Caudate nucleus (tissue), 63 donors: ENCODE measurements at places on chromosomes 3 and 15.
A peak's percentile ranks its signal among the peaks of the same experiment; 100 is the strongest.

DNA sequence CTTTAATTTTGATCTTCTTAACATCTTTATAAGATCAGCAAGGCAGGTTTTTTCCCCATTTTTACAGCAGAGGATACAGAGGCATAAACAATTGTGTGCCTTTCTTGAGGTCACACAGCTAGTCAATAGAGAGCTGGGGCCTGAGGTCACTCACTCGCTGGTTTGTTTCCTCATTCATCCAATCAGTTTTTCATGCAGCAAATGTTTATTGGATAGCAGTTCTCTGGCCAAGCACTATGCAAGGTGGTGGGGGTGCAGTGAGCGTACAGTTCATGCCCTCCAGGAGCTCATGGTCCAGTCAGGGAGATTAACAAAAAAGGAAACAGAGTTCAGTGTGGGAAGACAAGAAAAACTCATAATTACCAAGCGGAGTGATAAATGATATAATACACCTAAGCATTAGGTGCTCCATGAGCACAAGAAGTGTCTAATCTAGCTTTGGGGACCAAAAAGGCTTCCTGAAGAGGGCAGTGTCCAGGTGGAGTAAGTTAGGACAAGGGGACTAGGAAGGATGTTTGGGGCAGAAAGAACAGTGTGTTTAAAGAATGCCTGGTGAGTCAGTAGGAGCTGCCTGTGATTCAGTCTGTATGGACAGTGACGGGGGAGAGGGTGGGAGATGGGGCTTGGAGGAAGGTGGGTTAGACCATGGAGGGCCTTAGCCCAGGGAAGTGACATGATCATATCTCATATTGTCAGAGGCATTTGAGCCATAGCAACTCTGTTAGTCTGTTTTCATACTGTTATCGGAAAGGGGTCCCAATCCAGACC, 29.3 kb downstream of the MAP2K5 start:
- no peak for DNase-seq

GRCh38 chr3:53493963-53494791, at the start of gene CACNA1D:
CACNA1D (plus strand) TSS chr3:53494611; CDS start chr3:53495167, 556 bp downstream.
- DNase-seq = no peak

DNA sequence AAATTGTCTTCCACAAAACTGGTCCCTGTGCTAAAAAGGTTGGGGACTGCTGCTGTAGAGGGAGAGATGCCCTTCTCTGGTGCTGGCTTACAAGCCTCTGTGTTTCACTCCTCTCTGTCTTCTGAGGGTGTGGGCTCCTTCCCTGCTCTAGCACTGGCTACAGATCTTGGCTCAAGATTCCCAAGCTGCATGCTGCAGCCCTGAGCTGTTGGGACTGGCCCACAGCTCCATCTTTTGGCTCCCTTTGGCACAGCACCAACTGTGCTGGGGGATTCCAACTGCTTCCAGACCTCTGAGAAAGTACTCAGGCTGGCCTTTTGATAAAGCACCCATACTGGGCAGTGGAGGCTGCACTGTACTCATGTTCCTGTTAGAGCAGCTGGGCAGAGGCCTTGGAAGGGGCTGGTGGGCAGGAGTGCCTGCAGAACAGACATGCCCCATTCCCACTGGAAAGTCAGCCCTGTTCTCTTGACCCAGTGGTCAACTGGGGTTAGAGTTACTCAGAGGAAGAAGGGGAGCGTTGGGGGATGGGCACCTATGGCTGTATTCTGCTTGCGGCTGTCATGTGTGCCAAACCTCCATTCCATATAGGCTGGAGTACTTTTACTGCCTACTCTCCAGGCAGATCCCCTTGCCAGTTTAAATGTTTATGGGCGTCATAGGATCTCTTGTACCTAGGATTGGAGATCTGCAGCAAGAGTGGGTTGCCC, 55.7 kb downstream of the GALK2 start:
- DNase-seq = no peak

GRCh38 chr3:159948429-159949144, 40.0 kb upstream of the IL12A start:
- no peak for DNase-seq

- DNase-seq = no peak
These were observed 1.3 kb downstream of the GNAT1 start for GRCh38 chr3:50192689-50193141.

- peak; percentile 87 for DNase-seq
These were observed 70.3 kb upstream of the PPP2R3A start for GRCh38 chr3:135895106-135895733.

GRCh38 chr3:112582244-112582874, 20.5 kb downstream of the SLC35A5 start:
- no peak for DNase-seq

GRCh38 chr3:144593881-144594280, 622.3 kb downstream of the DIPK2A start:
- no peak for DNase-seq

DNA sequence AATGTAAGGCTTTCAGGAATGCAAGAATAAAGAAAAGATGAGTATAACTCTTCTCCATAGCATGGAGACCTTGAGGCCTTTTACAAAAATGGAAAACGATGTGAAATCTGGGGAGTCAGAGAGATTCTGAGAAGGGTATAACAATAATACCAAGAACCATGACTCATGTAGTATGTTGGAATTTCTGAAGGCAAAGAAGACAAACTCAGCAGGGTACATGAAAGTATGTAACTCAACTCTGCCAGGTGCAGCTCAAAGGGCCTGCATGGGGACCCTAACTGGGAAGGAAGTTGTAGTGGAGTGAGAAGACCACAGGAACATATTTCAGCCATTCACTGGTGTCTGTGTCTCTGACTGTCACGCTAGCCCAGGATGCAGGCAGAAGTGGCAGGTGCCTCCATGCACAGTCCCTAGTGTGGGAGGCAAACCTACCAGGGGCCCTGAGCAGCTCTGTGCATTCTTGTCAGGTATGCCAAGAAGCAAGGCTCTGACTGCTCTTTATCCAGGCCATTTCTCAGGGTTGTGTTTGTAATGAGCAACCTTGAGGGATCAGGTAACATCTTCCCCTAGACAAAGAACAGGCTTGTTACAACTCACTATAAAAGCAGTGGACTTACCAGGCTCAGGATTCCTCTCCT, 57.2 kb downstream of the GPR156 start:
- DNase-seq = no peak

- DNase-seq = no peak
These were observed 292.6 kb upstream of the TGFBR2 start for GRCh38 chr3:30313840-30314239.

GRCh38 chr3:181486141-181486885, 225.4 kb upstream of the SOX2 start:
- no peak for DNase-seq

- no peak for DNase-seq
These were observed 106.0 kb upstream of the TRIM42 start for GRCh38 chr3:140571836-140572235.

GRCh38 chr3:127287840-127288239, at the start of gene PRR20G:
PRR20G (minus strand) TSS chr3:127288046; CDS start chr3:127287365, 681 bp downstream.
- DNase-seq = no peak

GRCh38 chr3:179898024-179898423, 138.7 kb downstream of the PEX5L start:
- no peak for DNase-seq

DNA sequence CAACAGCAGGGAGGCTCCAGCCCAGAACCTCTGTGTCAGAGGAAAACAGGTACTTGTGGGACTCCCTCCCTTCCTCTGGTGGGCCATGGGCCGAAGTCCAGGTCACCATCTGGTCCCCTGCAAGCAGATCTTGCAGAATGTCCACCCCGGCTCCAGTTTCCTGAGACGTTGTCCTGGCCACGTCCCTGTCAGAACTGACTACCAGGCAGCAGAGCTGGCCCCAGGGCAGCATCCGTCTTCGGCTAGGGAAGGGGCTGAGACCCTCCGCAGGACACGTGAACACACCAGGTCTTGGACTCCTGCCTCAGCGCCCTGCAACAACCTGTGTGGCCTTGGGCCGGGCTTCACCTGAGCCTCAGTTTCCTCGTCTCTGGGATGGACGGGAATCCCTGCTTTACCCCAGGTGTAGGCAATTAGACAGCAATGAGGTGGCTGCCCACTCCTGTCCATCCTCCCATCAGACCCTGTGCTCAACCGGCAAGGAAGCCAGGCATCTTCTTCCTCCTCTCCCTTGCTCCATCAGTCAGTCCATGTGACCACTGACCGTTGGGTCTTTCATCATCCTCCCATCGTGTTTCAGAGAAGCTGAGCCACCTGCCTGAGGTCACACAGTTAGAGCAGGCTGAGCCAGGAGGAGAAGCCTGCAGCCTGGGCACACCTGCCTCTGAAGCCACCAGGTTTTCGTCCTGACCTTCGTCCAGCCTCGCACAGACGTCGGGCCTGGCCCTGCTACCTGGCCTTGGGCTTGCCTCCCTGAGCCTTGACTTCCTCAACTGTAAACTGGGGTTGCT, 8.9 kb upstream of the PRKCD start:
- DNase-seq = no peak

DNA sequence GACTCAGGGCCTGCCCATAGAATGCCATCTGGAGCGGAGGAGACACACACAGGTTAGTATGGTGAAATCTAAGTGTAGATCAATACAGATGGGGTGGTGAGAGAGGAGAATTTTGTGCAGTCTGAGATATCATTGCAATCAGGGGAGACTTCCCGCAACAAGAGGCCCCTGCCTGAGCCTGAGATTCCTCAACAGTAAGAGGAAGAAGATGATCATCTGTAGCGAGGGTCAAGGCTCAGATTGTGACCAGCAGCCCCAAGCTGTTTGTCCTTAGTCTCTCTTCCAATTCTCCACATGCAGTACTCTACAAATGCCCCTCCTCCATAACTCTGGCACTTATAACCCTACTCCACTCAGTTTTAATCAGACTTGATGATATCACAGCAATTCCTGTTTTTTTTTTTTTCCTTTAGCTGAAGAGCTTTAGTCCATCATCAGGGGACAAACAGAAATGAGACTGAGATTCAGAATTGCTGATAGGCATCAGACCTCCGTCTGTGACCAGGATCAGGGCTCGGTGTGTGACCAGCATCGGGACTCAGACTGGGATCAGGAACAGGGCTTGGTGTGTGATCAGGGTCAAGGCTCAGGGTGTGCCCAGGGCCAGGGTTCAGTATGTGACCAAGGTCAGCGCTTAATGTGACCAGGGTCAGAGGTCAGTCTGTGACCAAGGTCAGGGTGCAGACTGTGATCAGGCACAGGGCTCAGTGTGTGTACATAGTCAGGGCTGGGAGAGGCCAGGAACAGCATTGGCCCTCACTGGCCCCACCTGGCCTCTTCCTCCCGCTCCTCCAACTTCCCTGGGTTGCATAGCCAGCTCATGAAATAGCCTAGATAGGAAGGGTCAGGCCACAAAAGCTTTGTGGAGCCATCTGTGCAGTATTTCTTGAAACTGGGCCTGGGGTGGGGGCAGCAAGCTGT, 14.1 kb downstream of the LOXL1 start:
- no peak for DNase-seq

GRCh38 chr3:9780458-9780812, 10.7 kb upstream of the CAMK1 start:
- no peak for DNase-seq

GRCh38 chr15:58517682-58518525, 86.1 kb downstream of the LIPC start:
- no peak for DNase-seq

DNA sequence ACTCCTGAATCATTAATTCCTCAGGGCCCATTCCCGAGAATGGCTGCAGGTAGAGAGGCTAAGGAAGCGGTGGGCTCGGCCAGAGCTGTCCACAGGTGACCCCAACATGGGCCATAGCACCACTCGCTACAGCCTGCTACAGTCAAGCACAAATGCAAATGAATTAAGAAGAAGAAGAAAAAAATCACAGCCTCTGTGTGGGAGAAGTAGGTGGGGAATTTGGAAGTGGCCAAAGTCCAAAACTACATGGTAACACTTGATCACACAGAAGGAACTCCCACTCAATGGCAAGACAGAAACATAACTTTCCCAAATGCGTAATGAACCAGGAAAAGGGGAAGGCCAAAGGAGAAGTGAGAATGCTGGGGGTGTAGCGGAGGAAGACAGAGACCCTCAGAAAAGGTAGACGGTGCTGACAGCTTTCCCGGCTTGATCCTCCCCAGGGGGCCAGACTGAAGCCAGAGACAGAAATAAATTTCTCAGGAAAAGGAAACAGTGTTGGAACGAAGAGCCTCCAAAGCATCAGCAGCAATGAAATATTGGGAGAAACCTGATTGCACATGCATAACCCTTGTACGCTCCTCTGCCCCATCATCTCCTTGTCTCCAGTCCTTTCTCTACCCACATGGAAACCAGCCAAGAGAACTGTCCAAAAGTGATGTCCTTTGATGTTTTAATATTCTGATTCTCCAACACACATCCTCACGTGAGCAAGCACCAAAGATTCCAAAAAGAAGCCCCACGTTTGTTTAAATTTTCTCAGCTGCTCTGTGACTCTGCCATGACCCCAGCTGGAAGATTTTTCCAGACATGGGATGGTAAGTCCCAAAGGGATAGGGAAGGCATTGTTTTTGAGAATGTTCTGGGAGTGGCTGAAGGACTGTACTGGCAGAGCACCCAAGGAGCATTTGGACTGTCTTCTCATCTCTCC, 107.6 kb downstream of the OXNAD1 start:
- DNase-seq = no peak

DNA sequence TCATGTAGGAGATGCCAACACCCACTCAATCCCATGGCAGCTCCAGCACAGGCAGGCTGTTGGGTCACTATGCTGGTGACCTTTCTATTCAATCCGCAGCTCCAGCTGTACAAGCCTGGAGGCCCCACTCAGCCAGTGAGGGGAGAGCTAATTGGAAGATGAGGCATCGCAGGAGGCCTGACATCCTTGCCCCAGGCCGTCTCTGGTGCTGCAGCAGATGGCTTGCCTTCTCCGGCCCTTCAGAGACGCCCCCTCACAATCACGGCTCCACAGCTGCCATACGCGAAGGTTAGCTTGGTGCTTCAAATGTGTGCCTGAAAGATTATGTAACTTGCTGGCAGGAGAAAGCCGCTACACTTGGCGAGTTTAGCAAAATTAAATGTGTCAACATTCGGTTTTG, 104.2 kb upstream of the CLSTN2 start:
- no peak for DNase-seq

DNA sequence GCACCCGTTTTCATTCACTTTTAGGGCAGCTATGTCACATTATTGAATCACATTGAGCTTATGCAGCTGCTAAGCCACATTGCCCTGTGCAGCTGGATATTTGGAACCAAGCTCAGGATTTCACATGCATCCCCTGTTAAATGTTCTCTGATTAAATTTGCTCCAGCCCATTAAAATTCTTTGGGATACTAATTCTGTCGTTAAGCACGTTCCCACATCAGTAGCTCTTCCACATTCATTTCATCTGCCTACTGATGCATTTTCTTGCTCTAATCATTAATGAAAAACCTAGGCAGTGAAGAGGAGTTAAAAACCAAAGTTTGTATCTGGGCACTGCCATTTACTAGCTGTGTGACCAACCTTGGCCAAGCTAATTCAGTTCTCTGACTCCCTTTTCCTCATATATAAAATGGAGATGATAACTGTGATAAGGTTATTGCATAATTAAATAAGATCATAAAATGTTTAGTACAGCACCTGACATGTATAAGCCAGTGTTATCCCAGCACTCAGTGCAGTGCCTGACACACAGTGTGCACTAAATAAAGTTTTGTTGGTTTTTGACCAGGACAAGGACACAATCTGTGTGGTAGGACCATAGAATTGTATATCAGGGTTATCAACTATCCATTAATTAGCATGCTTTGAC, 222.2 kb upstream of the ATP11B start:
- DNase-seq = no peak
